ENCODE measurements at places on chromosomes 12 and 14.

GRCh38 chr12:18982226-18982949 is 147.1 kb upstream of the PLEKHA5 start:
- DNase-seq, result no peak

DNA sequence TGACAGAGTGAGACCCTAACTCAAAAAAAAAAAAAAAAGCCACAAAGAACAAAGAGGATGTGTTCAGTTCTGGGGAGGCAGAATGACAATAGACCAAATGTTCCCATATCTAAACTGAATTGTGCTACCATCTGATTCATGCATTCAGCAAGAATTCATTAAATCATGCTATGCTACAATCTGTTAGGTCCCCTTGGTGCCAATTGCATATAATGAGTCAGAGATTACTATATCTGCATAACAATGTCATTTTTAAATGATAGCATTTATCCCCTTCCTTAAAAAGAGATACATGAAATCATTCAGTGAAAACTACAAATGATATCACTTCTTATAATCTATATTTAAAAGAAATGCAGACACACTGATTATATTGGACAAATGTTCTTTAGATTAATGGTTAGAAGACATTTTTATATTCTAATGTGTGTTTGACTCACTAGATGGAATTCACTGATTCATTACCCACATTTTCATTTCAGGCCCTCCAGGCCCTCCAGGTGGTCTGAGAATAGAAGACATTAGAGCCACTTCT is 207.6 kb upstream of the PDZRN4 start:
- DNase-seq, result no peak

DNA sequence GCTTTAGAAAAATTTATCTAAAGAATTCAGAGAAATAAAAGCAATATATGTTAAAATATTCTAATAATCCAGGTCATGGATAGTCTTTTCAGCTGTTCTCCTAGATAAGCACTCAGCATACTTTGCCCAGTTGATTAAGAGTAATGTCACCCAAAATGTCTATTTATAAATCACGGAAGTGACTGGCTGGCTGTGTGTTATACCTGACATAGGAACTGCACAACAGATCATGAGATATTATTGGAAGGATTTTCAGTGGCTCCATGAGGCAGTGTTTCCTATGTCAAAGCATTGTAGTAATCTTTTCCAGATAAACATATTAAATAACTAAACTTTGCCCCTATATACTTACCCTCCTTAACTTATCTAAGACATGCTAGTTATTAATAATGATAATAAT is 128.8 kb downstream of the ITPR2 start:
- no peak for DNase-seq

GRCh38 chr14:101066826-101067510 is 163.4 kb upstream of the RTL1 start:
- no peak for DNase-seq
